ENCODE measurements at places on chromosomes 6 and 20.

- no peak for DNase-seq
Observed at GRCh38 chr20:47503685-47504084, 2.0 kb downstream of the NCOA3 start.

- no peak for DNase-seq
Observed at GRCh38 chr20:17675519-17676377, 6.3 kb downstream of the RRBP1 start.

DNA sequence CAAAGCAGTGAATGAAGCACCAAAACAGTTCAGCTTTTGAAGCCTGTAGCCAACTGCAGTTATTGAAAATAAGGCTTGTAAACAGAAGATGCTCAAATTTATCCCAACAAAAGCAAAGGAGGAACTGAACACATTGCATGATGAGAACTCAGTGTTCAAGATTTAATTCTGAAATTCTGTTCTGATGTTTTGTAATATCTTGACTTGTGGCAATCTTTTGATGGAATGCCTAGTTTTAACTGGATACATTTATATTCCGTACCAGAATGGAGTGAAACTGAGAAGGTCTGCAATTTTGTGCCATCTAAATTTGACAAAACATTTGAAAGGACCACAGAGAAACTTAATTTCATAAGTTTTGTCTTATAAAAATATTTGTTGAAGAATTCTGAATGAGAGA lies 17.5 kb downstream of the FYN start:
- DNase-seq, result no peak

DNA sequence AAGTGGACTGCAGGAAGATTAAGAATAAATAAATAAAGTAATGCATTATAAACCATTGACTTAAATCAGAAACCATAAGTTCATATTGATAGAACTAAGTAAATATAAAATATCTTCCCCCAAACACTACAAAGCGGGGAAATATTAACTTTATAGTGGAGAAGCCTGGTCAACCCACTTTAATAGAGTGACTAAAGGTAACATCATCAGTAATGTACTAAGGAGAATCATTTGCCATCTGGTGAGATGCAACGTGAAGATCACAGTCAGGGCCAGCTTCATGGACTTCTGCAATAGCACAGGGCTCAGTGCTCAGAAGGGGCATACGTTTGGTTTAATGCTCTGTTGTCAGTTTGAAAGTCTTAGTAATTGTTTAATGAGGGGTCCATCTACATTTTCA lies 58.8 kb upstream of the CD83 start:
- DNase-seq, result peak; percentile 1

- DNase-seq, result no peak
Observed at GRCh38 chr6:53647462-53648094, 18.0 kb downstream of the KLHL31 start.

DNA sequence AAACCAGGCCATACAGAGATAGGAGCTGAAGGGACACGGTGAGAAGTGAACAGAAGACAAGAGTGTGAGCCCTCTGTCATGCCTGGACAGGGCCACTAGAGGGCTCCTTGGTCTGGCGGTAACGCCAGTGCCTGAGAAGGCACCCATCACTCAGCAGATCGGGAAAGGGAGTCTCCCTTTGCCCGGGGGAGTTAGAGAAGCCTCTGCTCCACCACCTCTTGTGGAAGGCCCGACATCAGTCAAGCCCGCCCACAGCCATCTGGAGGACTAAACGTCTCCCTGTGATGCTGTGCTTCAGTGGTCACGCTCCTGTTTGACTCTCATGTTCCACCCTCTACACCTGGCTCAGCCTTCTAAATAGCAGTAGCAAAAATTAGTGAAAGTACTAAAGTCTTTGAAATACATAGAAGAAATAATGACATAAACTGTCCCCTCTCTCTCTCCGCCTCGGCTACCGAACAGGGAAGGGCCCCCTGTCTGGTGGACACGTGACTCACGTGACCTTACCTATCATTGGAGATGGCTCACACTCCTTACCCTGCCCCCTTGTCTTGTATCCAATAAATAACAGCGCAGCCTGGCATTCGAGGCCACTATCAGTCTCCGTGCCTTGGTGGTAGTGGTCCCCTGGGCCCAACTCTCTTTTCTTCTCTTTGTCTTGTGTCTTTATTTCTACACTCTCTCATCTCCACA lies 66.7 kb downstream of the RPP21 start:
- DNase-seq, result peak; percentile 60

GRCh38 chr6:166165558-166166313 lies 1.9 kb downstream of the TBXT start:
- DNase-seq, result no peak

DNA sequence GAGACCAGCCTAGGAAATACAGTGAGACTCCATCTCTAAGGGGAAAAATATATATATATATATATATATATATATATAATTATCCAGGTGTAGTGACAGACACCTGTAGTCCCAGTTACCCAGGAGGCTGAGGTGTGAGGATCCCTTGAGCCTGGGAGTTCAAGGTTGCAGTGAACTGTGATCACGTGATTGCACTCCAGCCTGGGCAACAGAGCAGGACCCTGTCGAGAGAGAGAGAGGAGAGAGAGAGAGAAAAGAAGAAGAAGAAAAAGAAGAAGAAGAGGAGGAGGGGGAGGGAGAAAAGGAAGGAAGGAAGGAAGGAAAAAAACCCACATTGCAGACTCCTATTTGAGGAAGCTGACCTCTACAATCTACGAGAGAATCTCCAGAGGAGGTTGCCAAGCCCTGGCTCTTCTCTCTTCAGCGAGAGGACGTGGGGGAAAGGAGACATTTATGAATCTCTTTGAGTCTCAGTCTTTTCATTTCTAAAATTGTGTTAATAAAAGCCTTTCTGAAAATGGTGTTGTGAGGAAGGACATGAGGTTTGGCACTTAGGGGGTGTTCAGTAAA lies 49.7 kb downstream of the COL11A2 start:
- DNase-seq, result no peak

DNA sequence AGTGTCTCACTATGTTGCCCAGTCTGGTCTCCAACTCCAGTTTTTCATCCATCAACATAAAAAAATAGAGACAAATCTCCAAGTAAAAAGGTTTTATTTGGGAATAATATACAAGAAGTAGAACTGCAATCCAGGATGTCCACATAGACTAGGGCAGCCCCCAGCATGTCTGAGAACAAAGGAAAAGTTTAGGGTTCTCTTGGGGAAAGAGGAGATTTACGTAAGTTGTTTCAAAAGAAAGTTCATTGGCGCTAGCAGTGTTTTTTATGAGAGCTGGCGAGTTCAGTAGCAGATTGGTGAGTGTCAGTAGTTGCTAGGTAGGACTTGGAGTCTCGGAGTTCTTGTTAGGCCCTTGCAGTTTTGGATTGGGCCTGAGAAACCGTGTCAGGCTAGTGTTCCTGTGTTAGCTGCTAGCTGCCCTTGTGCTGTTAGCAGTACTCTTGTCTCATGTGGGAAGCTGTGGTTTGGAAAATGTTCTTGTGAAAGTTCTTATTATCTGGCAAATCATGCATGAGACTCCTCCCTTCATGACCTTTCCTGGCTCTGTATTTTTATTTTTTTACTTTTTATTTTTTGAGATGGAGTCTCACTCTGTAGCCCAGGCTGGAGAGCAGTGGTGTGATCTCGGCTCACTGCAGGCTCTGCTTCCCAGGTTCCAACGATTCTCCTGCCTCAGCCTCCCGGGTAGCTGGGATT lies 24.7 kb downstream of the TTLL9 start:
- no peak for DNase-seq

DNA sequence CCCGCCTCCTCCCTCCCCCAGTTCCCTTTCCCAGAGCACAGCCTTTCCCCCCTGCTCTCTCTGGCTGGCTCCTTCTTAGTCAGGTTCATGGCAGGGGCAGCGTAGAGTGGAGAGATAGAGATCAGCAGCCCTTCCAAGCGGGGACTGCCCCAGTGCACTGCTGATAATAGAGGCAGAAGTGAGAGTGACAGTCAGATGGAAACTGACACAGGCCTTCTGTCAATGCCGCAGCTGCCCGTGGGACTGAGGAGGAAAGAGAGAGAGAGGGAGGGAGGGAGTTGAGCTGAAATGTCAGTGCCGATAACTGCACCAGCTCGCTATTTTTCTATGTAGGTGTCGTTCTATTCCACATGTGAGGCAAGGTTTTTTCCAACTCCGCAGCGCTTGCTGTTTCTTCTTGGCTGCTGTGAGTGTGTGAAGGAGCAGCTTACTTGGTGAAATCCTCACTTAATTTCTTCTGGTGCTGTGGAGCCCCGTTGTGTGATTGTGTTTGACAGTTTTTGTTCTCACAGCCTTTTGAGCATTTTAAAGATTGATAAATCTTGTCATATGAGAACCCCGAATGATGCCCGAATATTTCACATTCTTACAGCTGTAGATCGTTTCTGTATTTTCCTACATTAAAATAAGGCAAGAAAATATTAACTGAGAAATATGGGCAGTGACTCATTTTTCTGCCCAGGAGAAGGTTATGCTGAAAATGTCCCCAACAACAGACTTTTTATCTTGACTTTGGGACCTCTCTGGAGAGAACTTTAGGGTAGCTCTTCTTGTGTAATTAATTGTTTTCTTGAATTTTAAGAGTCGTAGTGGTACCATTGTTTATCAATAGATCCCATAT lies 386.4 kb upstream of the MMS22L start:
- DNase-seq, result peak; percentile 71

- no peak for DNase-seq
Observed at GRCh38 chr6:162371121-162371520, 356.4 kb downstream of the PRKN start.

DNA sequence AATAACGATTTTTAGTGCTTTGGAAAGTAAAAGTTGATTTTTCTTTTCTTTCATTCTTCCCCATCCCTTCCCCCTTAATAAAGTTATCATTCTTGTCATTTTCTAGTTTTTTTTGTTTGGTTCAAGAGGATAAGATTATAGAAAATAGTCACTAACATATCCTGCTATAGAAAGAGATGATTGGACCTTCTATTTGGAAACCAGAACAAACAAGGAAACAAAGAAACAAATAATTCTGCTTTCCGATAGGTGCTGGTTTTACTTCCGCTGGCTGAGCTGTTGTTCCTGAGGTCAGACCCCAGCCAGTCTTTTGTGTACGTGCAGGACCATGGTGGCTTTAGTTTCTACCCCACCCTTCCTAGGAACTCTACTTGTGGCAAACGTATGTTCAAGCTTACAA lies at the start of gene CDH26:
TSS of gene CDH26 (plus strand) at position 301 of the 400 bp plus-strand sequence. CDS start 304 bp downstream, outside the sequence.
- no peak for DNase-seq

DNA sequence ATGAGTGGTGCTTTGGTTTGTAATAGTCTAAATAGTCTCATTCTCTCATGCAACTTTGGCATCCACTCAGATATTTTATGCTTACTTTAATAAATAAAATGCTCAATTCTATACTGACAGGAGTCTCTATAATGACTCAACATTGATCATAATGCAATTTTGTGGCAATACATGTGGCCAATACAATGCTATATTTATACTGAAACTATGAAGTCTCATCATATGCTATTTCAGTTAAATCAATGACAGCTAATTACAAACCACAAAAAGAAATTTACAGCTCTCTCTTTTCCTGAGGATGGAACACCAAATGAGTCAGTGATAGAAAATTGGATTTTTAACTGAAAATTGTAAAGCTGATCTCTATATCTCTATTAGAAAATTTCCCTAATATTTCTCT lies 77.1 kb downstream of the WASF1 start:
- no peak for DNase-seq

GRCh38 chr6:164130585-164130984 lies 716.1 kb downstream of the QKI start:
- no peak for DNase-seq

- no peak for DNase-seq
Observed at GRCh38 chr6:161829291-161829729, 555.4 kb upstream of the AGPAT4 start.

DNA sequence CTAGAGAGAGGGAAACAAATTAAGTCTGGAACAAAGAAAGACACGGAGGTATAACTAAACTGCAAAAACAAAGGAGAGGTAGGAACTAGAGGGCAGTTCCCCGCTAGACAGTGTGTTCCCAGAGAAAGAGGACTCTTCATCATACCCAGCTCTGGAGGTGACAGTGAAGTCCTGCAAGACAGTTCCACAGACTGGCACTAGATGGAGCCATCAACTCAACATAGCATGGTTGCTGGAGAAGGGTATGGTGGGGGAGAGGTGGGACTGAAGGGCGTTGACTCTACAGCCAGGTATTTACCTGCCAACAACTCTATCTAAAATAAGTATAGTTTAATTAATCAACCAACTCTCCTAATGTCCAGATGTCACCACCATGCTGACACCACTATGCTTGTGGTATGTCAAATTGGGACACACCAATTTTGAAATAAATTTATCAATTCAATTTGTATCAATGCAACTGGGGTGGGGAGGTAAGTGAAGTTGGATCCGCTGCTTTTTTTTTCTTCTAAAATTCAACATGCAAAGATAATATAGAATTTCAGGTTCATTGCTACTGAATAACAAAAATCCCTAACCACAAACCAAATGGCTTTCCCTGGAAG lies 9.7 kb downstream of the BACH2 start:
- peak; percentile 63 for DNase-seq

GRCh38 chr6:2713473-2714110 lies 37.1 kb downstream of the MYLK4 start:
- DNase-seq, result no peak

DNA sequence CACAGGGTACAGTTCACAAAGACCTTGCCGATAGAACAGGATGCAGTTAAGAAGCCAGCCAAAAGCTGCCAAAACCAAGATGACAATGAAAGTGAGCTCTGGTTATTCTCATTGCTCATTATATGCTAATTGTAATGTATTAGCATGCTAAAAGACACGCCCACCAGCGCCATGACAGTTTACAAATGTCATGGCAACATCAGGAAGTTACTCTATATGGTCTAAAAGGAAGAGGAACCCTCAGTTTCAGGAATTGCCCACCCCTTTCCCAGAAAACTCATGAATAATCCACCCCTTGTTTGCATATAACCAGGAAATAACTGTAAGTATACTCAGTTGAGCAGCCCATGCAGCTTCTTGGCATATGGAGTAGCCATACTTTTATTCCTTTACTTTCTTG lies 748.7 kb downstream of the QKI start:
- no peak for DNase-seq
